ENCODE measurements at places on chromosomes 6 and 20. TPM values are rescaled to one million over a fixed set of nuclear protein-coding genes. Genes with fewer than 3 reads are reported as not detected.

DNA sequence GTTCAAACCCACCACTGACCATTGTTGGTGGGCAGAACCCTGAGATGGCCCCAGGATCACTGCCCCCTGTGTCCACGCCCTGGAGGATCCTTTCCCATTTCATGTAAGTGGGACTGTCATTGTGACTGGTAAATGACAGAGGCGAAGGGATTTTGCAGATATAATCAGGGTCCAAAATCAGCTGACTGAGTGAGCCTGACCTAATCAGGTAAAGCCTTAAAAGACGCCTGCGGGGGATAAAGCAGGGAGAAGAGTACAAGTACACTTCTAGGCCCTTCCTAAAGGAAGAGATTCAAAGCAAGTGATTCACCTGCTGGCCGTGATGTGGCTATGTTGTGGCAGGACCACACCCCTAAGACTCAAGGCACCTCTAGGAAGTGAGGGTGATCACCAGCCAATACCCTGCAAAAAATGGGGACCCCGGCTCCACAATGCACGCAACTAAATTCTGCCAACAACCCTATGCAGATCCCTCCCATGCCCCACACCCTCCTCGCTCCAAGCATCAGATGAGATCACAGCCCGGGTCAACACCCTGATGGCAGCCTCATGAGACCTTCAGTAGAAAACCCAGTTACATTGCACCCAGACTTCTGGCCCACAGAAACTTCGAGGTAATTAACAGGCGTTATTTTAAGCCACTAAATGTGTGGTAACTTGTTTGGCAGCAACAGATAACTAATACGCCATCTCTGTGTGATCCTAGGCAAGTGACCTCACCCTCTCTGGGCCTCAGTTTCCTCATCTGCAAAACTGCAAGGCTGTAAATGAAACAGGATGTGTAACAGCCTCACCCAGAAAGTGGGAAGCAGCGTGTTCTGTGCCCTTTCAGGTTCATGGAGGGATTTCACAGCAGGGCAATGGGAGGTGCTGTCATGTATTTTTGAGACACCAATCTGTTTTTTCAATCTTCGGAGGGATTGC is 11.3 kb downstream of the PREX1 start:
- H3K4me3 ChIP-seq, result no peak overlapping the region
- no peaks in the 10 kb centered on the region for H3K36me3 ChIP-seq
- H3K27ac ChIP-seq, result no peak overlapping the region
- no peak for DNase-seq
- H3K27me3 ChIP-seq, result no peaks in the 10 kb centered on the region

GRCh38 chr6:26576407-26576843 is 20.3 kb upstream of the ABT1 start:
- H3K36me3 ChIP-seq, result no peaks in the 10 kb centered on the region
- H3K4me1 ChIP-seq, result no peaks in the 10 kb centered on the region
- H3K27ac ChIP-seq, result no peak overlapping the region
- H3K27me3 ChIP-seq, result no peaks in the 10 kb centered on the region

OPRM1 gene
- not detected for total RNA-seq

GRCh38 chr6:40695114-40695513 is 108.0 kb upstream of the LRFN2 start:
- DNase-seq, result no peak
- H3K4me1 ChIP-seq, result no peaks in the 10 kb centered on the region
- H3K36me3 ChIP-seq, result no peaks in the 10 kb centered on the region
- no peaks in the 10 kb centered on the region for H3K27me3 ChIP-seq
- H3K4me3 ChIP-seq, result no peak overlapping the region
- H3K27ac ChIP-seq, result no peak overlapping the region

CCND3 gene
- 305 TPM for total RNA-seq

DNA sequence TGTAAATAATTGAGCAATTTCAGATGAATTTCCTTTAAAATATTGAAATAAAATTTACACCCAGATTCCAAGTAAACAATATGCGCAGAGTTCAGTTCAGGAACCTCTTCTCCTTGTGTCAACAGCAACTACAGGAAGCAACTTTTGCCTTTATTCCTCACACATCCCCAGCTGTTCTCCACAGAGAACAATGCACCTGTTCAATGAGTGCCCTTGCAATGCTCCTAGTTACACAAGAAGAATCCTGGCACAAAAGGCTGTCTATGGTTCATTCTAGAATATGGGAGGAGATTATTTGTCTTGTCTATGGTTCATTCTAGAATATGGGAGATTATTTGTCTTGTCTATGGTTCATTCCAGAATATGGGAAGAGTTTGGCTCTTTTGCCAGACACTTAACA is 454.9 kb downstream of the BTBD3 start:
- H3K36me3 ChIP-seq, result no peaks in the 10 kb centered on the region
- H3K27ac ChIP-seq, result no peak overlapping the region
- no peaks in the 10 kb centered on the region for H3K4me1 ChIP-seq
- H3K4me3 ChIP-seq, result no peak overlapping the region
- no peaks in the 10 kb centered on the region for H3K27me3 ChIP-seq
- no peak for DNase-seq

GRCh38 chr20:23387118-23387443 is 25.1 kb downstream of the GZF1 start:
- peaks cover 7% of the 10 kb centered on the region for H3K36me3 ChIP-seq
- no peak overlapping the region for H3K4me3 ChIP-seq
- DNase-seq, result no peak
- no peaks in the 10 kb centered on the region for H3K27me3 ChIP-seq

STX11 gene
- total RNA-seq, result 91.1 TPM

DNA sequence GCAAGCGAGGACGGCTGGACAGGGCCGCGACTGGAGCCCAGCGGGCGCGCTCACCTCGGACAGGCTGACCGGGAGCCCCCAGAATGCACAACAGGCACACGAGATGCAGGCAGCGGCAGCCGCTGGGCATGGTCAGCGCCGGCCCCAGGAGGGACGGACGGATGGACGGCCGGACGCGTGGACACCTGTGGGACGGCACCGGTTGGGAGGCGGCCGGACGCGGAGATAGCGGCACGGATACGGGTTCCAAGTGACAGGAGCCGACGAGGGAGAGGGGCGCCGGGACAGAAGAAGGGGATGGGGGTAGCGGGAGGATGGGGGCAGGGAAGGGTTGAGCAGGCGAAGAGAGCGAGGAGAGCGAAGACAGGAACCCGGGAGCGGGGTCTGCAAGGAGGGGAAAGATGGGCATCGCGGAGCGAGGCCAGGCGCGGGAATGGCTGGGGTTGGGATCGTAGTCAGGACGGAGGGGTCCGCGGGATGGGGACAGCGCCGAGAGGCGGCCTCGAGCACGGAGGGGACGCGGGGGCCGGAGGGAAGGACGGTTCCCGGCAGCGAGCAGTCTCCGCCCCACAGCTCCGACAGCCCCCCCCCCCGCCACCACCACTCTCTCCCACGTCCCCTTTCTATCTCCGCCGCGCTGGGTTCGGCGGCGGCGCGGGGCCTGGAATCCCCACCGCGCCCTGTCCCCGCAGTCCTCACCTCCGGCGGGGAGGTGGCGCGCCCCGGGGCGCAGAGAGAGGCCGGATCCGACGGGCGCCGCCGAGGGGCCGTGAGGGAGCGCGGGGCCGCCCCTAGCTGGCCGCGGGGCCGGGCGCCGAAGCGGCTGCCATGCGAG is 435 bp downstream of the DLK2 start:
- peaks cover 21% of the 10 kb centered on the region for H3K27me3 ChIP-seq
- H3K27ac ChIP-seq, result no peak overlapping the region
- peak; percentile 98 for DNase-seq
- peaks cover 19% of the 10 kb centered on the region for H3K4me1 ChIP-seq

DNA sequence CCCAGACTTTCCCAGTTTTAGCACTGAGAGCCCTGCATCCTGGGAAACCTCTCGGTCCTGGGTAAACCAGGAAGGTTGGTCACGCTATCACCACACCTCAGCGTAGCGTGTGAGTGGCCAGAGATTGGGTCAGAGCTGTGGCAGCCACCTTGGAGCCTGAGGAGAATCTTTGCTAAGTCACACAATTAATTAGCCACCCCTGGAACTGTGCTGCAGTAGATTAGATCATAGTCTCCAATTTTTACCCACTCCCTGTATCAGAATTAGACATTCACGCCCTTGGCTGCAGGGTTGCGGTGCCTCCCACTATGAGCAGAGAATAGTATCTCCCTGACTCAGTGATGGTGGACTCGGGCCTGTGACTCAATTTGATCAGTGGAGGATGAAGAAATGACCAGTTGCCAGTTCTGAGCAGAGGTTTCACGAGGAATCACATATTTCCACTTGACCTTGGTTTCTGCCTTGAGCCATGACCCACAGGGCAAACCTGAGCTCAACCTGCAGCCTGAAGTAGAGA is 6.0 kb upstream of the PTGIS start:
- H3K27me3 ChIP-seq, result no peaks in the 10 kb centered on the region
- H3K27ac ChIP-seq, result no peak overlapping the region
- H3K36me3 ChIP-seq, result no peaks in the 10 kb centered on the region
- H3K4me3 ChIP-seq, result no peak overlapping the region
- no peaks in the 10 kb centered on the region for H3K4me1 ChIP-seq
